ENCODE measurements at places on chromosomes 1 and 21.
A peak's percentile ranks its signal among the peaks of the same experiment; 100 is the strongest.

DNA sequence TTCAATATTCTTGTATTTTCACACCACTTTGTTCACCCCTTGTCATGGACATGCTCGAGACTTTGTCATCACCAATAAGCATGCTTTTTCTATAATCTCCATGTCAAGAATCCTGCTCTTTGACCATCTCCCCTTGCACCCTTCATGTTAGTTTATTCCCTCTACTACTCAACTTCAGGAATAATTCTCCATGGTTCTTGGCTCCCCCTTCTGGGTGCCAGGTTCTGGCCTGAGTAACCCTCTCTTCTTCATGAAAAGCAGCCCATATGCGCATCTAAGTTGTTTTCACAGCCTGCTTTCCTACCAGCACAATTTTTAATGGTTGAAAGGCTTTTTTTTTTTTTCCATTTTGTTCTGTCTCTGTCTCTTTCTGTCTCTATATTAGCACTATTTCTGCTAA is 160.7 kb downstream of the LEPR start:
- no peak for DNase-seq

DNA sequence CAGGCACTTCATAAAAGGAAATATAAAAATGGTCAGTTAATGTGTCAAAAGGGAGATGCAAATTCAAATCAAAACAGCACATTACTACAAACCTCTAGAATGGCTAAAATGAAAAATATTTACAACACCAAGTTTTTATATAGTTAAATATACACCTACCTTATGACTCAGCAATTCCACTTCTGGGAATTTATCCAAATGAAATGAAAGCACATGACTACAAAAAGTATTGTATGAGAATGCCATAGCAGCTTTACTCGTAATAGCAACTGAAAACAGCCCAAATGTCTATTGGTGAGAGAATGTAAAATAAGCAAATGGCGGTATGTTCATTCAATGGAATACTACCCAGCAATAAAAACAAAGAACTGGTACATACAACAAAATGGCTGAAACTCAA is 175.8 kb upstream of the SPAG17 start:
- no peak for DNase-seq

GRCh38 chr1:159211331-159212136 is 6.9 kb downstream of the ACKR1 start:
- DNase-seq, result no peak

- no peak for DNase-seq
Observed at GRCh38 chr1:14366091-14367018, 232.1 kb upstream of the KAZN start.

- DNase-seq, result no peak
Observed at GRCh38 chr1:19949016-19949415, 25.6 kb upstream of the PLA2G2E start.

- no peak for DNase-seq
Observed at GRCh38 chr1:110671361-110671760, 3.4 kb downstream of the KCNA3 start.

DNA sequence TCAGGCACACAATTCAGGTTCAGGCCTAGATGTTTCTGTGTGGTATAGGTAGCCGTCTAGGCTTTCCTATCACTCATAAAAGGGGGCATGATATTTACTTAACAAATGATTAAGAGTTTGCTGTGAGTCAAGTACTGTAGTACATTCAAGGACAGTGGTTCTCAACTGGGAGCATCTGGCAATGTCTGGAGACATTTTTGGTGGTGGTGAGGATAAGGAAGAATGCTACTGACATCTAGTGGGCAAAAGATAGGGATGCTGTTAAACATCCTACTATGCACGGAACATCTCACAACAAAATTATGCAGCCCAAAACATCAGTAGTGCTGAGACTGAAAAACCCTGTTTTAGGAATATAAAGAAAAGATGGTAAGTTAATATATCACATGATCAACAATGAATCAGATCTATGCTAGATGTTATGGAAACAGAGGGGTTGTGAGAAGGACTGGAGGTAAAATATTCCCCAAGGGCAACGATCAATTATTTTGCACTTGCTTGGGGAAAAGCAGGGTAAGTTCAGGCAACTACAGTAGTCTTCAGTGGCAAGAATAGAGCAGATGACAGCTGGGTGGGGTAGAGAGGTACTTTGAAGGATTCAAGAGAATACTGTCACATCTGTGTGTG is 4.9 kb downstream of the DNTTIP2 start:
- DNase-seq, result no peak

GRCh38 chr1:6497215-6497866 is 5.9 kb upstream of the PLEKHG5 start:
- DNase-seq, result peak; percentile 25

DNA sequence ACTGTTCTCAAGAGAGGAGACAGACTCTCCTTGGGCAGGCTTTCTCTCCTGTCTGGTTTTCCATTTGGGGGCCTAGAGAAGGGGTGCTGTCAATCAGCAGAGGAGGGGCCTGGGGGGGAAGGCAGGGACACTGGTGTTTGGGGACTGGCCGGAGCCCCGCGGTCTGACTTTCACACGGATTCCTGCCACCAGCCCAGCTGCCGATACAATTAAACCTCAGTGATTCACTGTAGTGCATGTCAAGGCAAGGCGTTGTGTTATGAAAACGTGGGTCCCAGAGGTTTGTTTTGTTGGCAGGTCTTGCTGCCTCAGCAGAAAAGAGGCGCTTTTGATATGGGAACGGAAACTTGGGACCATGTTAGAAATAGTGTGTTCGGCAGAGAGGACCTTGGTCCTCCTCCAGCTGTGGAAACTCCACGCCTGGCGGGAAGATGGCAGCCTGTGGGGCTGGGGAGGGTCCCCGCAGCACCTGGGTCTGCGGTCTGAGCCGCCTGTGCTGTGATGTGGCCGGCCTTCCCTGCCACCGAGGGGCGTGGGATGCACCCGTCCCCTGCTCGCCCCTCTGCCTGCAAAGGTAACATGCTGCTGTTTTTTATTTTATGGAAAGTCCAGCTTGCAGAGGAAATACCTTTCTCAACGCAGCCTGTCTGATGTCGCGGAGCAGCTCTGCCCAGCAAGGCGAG is 47.6 kb downstream of the SPSB1 start:
- DNase-seq, result no peak

DNA sequence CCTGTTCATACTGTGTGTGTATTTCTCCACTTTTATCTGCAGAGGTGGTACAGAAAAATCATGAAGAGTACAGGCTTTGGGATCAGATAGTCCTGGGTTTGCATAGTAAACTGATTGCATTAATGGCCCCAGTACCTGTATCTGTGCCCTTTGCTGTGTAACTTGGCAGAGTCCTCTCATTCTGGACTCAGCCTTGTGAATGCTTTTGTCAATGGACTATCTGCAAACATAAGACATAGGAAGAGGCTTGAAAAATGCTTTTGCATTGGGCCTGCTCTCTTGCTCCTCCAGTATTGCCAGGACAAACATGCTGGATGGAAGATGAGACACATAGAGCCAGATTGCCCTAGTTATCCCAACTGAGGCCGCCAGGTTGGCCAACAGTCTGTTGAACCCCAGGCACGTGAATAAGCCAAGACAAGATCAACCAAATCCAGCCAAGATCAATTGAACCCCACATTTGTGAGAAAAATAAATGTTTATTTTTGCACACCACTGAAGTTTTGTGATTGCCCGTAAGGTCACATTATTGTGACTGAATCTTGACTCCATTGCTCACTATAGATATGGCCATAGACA is 37.2 kb downstream of the ADCY10 start:
- DNase-seq, result no peak

- DNase-seq, result no peak
Observed at GRCh38 chr1:156709757-156710489, 4.5 kb upstream of the CRABP2 start.

DNA sequence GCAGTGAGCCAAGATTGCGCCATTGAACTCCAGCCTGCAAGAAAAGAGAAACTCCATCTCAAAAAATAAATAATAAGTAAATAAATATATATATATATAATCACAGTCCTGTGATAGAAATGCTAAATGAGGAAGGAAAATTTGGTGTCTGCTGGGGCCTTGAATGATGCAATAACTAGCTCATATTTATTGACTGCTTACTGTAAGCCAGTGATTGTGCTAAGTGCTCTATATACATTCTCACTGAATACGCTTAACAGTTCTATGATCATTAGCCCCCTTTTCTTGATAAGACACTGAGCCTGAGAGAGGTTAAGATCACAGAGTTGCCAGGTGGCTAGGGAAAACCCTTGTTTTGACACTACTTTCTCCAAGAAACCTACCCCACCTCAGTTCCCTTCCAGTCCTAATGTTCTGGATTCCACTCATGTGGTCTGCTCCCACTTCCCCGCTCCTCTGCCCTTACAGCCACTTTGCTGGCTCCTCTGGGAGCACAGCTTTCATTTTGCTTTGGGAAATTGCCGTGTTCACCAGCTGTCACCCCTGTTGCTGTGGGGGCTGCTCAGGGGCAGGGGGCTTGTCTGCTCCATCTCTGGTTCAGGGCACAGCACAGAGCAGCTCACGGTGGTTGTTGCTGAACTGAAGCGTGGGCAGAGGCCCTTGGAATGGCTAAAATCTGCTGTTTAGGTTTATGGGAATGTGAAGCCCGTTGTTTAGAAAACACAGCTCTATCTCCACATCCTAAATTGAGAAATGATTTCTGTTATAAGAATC is 2.5 kb upstream of the BMP8A start:
- no peak for DNase-seq

DNA sequence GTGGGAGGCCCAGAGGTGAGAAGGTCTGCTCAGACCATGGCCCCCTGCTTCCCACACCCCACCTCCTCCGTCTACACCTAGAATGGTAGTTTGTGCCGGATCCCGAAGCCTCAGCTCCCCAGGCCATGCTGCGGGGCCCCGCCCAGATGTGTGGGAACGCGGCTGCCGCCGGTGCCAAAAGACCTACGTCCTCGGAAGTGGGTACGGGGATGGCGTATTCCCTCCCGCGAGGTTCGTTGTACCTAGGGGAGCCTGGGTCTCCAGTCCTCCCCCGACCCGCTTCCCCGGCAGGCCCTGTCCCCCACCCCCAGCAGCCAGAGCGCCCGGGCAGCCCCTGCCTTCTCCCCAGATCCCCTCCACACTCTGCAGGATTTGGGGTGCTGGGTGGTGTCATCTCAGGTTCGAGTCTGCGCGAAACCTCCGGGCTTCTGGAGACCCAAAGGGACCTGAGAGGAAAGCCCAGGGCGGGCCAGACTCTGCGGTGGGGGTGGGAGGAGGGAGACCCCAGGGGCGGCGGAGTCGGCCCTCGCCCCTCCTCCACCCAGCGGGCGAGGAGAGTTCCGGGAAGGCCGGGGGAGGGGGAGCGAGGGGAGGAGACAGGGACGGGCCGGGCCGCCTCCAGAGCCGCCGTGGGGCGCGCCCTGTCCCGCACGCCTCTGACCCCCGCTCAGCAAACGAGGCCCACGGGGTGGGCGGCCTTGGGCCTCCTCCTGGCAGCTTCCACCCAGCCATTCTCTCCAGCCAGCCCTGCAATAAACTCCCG is 6.2 kb upstream of the PRDM16 start:
- DNase-seq, result no peak

- DNase-seq, result no peak
Observed at GRCh38 chr1:111234866-111235265, 7.4 kb downstream of the CHI3L2 start.

Data from activated CD4-positive, alpha-beta T cell treated with anti-CD3 and anti-CD28 coated beads, Interleukin-2, amount 50 U/mL, for 24 hours (primary cell).